ENCODE measurements at places on chromosomes 16 and 17.

- no peak for DNase-seq
These were observed 1493.1 kb downstream of the CDH11 start for GRCh38 chr16:63628812-63629211.

- no peak for DNase-seq
These were observed 837 bp downstream of the LRRC59 start for GRCh38 chr17:50396261-50397110.

DNA sequence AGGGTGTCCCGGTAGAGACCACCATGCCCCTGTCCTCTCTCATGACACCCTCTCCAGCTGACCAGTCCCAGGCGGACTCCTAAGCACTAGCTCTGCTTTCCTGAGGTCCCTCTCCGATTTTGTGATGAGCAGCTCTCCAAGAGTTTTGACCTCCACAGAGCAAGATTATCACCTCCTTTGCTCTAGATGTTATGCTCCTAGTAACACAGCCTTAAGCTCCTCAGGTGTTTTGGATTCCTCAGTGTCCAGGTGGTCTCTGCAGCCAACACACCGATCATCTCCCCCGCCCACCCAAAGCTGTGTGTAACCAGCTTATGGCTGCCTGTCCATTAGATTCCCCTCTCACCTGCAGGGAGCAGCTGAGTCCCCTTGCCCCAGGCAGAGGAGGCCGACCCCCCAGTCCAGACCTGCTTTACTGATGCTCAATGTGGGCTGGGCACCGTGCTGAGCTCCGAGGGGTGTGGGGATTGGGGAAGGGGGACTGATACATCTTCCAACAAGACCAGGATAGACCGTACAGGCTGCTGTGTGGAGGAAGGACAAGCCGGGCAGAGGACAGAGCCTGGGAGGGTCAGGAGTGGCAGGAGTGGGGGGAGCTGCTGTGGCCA, 2.3 kb downstream of the TRPV3 start:
- DNase-seq = no peak

DNA sequence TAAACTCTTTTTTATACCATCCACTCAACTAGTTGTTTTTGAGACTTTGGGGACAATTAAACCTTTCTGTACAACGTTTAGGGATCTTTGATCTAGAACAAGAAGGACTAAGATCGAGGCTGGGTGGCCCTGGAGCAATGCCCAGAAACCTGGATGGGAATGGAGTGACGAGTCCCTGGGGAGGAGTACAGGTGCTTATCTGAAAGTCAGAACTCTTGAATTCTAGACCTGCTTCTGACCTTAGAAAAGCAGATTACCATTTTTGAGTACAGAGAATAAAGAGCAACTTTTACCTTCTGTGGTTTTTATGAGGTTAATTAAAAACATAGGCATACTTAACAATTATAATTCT, 17.8 kb downstream of the UBE2Z start:
- DNase-seq = no peak

- no peak for DNase-seq
These were observed 51.6 kb downstream of the IKZF3 start for GRCh38 chr17:39812466-39812865.

DNA sequence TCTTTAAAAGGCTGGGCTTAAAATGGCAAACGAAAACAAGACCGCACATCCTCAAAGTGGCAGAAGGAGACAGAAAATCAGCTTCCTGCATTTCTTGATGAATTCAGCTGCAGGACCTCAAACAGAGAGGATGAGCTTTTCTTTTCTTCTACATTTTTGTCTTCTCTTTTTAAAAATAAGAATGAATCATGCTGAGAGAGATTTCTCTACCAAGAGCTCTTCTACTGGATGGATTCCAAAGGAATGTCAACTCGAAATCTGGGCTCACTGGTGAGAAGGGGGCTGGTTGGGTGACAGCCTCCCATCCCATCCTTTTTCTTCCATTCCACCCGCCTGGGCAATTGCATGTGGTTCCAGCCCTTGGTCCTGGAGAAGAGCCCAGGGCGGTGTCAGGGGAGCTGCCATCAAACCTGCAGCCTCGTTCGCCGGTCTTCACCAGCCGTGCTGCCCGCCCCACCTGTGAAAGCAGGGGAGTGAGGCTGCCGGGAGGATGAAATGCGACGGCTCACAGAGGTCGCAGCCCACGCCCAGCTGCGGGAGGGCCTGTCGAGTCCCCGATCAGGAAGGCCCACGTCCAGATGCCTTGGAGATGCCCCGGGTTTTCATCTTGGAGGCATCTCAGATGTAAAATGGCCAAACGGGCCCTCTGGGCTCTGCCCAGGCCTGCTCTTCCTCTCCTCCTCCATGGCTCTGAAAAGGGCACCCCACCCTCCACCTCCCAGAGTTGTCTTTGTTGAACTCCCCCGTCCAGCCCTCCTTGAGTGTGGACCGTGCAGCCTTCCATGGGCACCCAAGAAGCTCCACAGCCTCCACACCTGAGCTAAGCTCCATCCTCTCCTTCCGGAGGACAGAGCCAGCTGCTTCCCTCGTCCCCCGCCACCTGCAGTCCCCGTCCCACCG, 121.9 kb downstream of the FOXL1 start:
- DNase-seq = no peak

GRCh38 chr17:17140590-17140980, 65.5 kb downstream of the PLD6 start:
- DNase-seq = no peak

DNA sequence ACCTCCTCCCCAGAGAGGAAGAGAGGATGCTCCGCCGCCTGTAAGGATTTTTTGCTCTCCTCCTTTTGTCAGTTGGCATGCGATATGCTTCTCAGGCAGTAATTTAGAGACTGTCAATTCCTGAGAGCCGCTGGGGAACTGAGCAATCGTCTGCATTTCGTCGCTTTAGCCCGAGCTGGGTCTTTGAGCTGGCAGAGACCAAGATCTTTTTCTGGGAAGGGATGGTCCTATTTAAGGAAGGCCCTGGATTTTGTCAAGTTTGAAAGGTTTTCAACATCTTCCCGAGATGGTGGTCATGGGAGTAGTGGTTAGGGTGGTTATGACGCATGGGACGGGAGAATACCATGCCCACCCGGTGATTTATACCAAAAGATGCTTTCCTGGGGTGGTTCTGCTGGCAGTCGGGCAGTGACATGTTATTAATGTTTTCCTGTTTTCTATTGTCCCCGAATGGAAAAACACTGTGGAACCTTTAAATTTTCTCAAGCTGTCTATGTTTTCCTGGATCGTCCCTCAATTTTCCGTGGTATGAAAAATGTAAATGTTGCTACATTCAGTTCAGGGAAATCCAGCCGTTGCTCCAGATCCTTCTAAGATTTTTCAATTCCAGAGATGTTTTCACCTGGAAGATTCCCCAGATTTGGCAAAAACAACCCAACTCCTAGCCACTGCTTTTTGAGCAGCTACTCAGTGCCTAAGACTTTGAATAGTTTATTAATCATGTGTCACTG, 586.4 kb downstream of the MAF start:
- no peak for DNase-seq

- DNase-seq = no peak
These were observed 275.5 kb upstream of the IRX5 start for GRCh38 chr16:54655121-54655590.

- no peak for DNase-seq
These were observed 8.7 kb downstream of the FMNL1 start for GRCh38 chr17:45230410-45230786.

DNA sequence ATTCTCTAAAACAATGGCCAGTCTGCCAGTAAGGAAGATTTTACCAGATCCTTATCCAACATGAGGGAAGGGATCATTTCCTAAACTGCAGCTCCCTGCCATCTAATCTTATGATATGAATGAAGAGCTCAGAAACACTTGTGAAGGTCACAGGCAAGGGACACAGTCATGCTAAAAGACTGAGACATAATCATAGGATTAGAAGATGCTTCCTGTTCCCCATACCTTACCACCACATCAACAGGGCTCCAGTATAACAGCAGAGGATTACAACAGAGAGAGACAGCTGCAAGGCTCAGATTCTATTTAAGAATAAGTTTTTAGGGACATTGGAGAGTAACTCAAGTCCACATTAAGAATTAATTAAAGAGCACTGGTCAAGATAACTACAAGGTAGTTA, 93.3 kb downstream of the BRIP1 start:
- DNase-seq = no peak

DNA sequence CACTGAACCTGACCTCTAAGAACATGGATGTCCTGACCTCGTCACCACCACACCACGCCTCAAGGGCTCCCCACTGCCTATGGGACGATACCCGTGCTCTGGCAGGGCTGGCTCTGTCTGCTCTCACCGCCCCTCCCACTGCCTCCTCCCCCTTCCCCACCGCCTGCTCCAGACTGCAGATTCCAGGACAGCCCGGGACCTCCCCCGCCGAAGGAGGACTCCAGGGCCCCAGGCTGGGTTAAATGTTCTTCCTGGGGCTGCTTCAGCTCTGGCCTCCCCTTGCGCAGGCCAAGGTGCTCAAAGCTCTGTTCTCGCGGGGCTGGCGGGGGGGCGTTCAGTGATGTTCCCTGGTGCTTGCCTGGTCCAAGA, 3.1 kb downstream of the NPW start:
- DNase-seq = no peak

- DNase-seq = no peak
These were observed 408.4 kb downstream of the CPPED1 start for GRCh38 chr16:12395268-12395667.

GRCh38 chr16:52957199-52957598, 95.5 kb downstream of the CHD9NB start:
- no peak for DNase-seq

DNA sequence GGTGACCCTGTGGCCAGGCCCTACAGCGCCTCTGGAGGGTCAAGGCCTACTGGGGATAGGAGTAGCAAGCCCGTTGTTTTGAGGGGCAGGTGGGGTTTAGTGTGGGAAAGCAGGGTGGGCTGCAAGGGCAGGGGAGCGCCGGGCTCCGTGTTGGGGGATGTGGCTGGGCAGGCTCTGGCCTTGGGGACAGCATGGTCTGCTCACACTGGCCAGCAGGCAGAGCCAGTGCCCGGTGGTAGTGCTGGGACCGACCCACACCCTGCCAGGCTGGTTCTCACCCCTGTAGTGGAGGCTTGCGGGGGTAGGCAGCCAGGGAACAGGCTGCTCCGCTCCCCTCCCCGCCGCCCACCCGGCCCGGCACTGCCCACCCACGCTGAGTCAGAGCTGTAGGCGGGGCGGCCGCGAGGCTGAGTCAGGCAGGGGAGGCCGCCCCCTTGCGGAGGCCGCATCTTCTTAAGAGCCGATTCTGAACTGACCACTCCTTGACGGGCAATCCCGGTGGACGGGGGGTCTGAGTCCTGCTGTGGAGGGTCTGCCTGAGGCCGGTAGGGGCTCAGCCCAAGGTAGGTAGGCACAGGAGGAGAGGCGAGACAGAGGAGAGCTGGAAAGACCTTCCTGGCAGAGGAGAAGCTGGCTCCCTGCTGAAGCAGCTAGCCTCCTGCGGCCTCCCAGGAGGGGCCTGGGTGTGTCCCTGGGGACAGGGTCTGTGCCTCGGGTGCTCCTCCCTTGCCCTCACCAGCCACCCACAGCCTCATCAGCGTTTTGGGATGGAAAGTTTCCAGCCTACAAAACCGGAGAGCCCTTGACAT, 62.4 kb downstream of the BAIAP2 start:
- DNase-seq = peak; percentile 72

- no peak for DNase-seq
These were observed 1.2 kb downstream of the USP7 start for GRCh38 chr16:8962393-8963009.

DNA sequence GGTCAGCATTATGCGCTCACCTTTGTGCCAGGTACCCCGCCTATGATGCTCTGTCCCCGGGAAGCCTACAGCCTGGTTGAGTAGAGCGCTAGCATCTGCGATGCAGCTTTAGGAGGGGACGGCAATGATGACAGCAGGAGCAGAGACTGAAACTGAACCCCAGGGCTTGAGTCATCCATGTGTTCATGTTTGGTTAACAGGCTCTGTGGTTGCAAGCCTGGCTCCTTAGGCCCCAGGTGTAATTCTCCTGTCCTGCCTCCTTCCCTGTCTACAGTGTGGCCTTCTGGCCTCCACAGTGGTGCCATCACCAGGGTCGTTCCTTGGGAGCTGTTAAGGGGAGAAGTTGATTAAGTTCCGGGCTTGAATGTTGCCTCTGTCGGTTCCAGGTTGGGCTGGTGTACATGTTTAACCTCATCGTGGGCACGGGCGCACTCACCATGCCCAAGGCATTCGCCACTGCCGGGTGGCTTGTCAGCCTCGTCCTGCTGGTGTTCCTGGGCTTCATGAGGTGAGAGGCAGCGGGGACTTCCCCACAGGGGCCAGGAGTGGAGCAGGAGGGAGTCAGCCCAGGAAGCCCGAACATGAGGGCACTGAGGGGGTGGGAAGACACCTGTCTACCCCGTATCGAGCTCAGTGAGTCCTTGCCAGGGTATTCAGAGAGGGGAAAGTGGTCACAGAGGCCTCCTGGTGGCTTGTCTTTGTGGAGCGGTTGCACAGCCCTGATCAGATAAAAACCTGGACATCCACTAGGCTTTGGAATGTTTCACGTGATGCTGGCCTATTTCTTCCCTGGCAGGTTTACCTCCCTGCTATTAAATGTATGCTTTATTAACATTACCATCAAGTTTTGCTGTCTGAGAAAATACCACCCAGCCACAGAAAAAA, 9.2 kb upstream of the NAT9 start:
- no peak for DNase-seq

GRCh38 chr17:77873500-77874302, 84.8 kb upstream of the TNRC6C start:
- DNase-seq = no peak

DNA sequence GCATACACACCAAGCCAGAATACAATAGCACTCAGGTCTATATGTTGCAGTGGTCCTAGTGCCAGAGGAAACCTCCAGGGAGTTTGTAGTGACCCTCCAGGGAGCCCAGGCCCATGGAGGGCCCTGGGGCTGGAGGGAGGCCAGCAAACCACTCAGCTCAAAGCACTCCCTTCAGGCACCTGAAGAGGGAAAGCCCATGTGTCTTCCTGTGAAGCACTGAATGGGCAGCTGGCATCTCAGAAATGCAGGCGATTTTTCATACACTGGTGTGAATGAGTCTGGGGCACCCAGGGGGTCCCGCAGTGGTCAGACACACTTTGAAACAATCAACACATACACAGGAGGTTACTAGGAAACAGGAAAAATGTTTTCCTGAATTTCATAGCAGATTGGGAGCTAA, 12.8 kb downstream of the TBC1D26 start:
- DNase-seq = no peak

DNA sequence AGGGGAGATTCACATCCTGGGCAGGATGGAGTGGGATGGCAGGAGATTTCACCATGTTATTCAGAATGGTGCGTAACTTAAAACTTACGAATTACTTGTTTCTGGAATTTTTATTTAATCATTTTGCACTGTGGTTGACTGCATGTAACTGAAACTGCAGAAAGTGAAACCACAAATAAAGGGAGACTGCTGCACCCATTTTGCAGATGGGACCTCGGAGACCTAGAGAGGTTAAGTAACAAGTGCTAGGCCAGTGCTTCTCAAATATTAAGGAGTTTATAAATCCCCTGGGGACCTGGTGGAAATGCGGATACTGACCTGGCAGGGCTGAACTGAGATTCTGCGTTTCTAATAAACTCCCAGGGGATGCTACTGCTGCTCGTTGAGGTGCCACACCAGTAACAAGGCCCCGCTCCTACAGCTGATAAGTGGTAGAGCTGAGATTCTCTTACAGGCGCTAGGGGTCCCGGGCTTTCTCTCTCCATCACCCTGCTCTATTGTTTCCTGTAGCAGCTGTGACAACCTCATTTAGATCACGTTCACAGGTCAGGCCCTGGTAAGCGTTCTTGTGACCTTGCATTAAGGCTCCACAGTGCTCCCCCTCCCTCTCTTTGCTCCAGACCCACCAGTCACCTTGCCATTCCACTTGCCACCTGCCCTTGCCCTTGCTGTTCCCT, 167.1 kb upstream of the CDH13 start:
- no peak for DNase-seq
